ENCODE measurements at places on chromosomes 5 and 9. TPM values are rescaled to one million over a fixed set of nuclear protein-coding genes. Genes with fewer than 3 reads are reported as not detected.

Gene OR1J2
- 0.33 TPM for total RNA-seq

DNA sequence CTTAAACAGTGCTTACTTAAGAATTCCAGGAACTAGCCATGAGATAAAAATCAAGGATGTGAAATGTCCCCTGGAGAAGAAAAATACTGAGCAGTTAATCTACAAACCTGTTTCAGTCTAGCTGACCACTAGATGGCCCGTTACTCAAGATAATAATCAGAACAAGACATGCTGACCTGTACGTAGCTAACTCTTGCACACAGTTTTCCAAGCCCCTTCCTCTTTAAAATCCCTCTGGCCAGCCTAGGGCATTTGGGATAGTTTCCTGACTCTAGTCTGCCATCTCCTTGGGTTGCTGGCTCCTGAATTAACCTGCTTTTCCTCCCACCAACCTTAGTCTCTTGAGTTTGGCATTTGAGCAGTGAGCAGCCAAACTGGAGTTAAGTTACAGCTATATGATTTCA, 59.2 kb upstream of the TRAF1 start:
- no peaks in the 10 kb centered on the region for H3K27me3 ChIP-seq
- no peak overlapping the region for H3K27ac ChIP-seq
- H3K4me1 ChIP-seq, result no peaks in the 10 kb centered on the region
- no peaks in the 10 kb centered on the region for H3K36me3 ChIP-seq
- DNase-seq, result peak; percentile 70

- DNase-seq, result no peak
- peaks cover 7% of the 10 kb centered on the region for H3K4me1 ChIP-seq
- no peak overlapping the region for H3K27ac ChIP-seq
- H3K4me3 ChIP-seq, result no peak overlapping the region
- H3K36me3 ChIP-seq, result peaks cover 1% of the 10 kb centered on the region
Observed at GRCh38 chr5:131640043-131640856, 5.2 kb upstream of the RAPGEF6 start.

GRCh38 chr9:717722-718121, 123.8 kb upstream of the DMRT1 start:
- peaks cover 7% of the 10 kb centered on the region for H3K4me1 ChIP-seq
- no peaks in the 10 kb centered on the region for H3K27me3 ChIP-seq
- peaks cover 2% of the 10 kb centered on the region for H3K36me3 ChIP-seq

DNA sequence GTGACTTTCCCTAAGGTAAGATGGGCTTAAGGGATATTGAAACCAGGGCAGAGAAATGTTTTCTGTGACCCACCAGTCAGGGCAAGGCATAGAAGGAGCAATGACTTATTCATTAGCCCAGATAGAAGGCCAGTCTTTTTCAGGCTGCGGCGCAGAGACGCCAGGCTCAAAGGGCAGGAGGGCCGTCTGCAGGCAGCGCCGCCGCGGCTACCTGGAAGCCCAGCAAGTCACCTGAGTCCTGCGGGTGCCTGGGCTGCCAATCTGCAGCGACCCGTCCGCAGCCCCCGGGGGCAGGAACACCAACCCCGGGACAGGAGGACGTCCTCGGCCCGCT, 322 bp upstream of the SH3GL2 start:
- peaks cover 22% of the 10 kb centered on the region for H3K27me3 ChIP-seq
- no peaks in the 10 kb centered on the region for H3K4me1 ChIP-seq
- H3K4me3 ChIP-seq, result no peak overlapping the region
- no peak for DNase-seq
- no peaks in the 10 kb centered on the region for H3K36me3 ChIP-seq

GRCh38 chr9:99056886-99057664, 47.8 kb upstream of the TGFBR1 start:
- no peaks in the 10 kb centered on the region for H3K36me3 ChIP-seq
- peak; percentile 95 for DNase-seq
- H3K27ac ChIP-seq, result peak overlapping the region; percentile 4

Gene GRM6
- not detected for total RNA-seq

DNA sequence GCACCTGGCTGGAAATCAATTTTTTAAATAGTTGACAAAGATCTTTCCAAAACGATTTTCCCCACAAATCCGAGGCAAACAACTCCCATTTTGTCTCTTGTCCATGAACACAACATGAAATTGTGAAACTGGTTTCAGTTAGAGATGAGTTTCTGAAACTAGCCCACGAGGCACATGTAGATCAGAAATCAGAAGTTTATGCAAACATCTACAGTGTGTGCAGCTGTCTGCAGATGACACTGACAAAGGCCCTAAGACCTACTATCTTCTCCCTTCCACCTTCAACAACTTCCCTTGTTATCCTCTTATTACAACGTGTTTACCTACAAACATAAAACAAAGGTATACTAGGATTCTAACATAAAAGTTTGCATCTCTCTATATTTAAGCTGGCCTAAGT, 183.3 kb downstream of the DIRAS2 start:
- no peak overlapping the region for H3K4me3 ChIP-seq
- H3K36me3 ChIP-seq, result no peaks in the 10 kb centered on the region
- no peak for DNase-seq
- no peaks in the 10 kb centered on the region for H3K27me3 ChIP-seq
- H3K4me1 ChIP-seq, result no peaks in the 10 kb centered on the region

GRCh38 chr5:133753856-133754255, 141.5 kb upstream of the FSTL4 start:
- no peak for DNase-seq
- no peaks in the 10 kb centered on the region for H3K4me1 ChIP-seq
- no peaks in the 10 kb centered on the region for H3K36me3 ChIP-seq
- H3K27ac ChIP-seq, result no peak overlapping the region
- H3K27me3 ChIP-seq, result peaks cover 6% of the 10 kb centered on the region

DNA sequence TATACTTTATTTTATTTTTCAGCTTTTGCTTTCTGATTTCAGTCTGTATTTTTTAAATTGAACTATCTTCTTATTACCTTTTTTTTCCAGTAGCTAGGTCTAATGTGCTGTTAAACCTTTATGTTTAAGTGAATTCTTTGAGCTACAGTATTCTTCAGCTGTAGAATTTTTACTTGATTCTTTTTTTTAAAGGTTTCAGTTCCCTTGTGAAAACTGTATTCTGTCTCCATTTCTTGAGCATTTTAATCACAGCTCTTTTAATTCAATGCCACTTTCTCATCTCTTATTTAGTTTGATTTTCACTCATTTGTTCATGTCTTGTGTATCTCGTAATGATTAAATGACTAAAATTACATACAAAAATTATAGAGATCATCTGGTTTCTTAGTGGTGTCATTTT, 233.8 kb downstream of the MTRR start:
- no peak overlapping the region for H3K4me3 ChIP-seq
- H3K4me1 ChIP-seq, result no peaks in the 10 kb centered on the region
- no peak for DNase-seq
- H3K27me3 ChIP-seq, result no peaks in the 10 kb centered on the region

Gene SHISAL2B
- not detected for total RNA-seq

DNA sequence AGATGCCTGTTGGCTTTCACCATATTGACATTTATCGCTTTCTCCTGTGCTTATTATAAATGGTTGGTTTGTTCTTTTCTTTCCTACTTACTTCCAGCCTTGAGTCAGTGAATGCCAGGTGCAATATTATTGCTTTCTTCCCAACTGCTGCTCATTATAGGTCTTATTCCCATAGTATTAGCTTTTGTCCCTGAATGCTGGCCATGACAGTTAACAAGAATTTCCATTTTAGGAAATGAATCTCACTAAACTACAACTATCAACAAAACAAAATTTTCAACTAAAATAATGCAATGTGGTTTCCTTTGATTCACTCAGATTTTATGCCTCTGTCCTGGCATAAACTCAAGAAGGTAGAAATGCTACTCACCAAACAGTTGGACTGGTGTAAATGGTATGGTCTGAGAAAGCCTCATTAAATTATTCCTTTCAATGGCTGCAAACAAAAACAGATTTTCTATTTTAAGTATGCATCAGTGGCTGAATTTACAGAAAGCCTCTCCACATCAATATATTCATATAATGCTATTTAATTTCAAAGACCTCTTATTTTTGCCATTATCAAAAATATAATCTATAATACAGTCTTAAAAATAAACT, 145.4 kb downstream of the TRPM6 start:
- no peak for DNase-seq
- no peaks in the 10 kb centered on the region for H3K4me1 ChIP-seq
- H3K27ac ChIP-seq, result no peak overlapping the region

- H3K27ac ChIP-seq, result no peak overlapping the region
- DNase-seq, result no peak
- H3K4me3 ChIP-seq, result no peak overlapping the region
- no peaks in the 10 kb centered on the region for H3K4me1 ChIP-seq
Observed at GRCh38 chr5:172313915-172314314, 30.4 kb upstream of the UBTD2 start.

Gene IFNA2
- total RNA-seq, result not detected

GRCh38 chr9:19049917-19050636, 850 bp downstream of the RRAGA start:
- H3K4me1 ChIP-seq, result peaks cover 4% of the 10 kb centered on the region
- H3K27me3 ChIP-seq, result no peaks in the 10 kb centered on the region
- peak overlapping the region; percentile 97 for H3K27ac ChIP-seq
- peak; percentile 42 for DNase-seq

- H3K27ac ChIP-seq, result no peak overlapping the region
- no peaks in the 10 kb centered on the region for H3K27me3 ChIP-seq
- DNase-seq, result no peak
Observed at GRCh38 chr9:134899168-134899567, 18.5 kb downstream of the FCN1 start.

DNA sequence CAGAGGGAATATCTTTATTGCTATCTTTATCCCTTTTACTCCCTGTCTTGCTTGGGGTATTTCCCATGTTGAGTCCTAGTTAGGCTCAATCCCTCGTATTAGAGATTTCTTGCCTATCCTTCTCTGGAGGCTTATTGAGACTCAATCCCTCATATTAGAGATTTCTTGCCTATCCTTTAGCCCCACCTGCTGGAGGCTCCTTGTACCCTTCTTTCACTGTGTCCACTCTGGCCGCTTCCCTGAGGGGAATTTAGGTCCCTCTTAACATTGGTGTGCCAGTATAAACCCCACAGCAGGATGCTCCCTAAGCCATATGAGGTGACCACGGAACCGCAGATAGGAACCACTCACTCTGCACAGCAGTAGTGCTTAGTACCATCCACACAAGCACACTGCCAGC, 110.7 kb upstream of the MAMDC2 start:
- H3K27ac ChIP-seq, result no peak overlapping the region
- no peak for DNase-seq
- H3K4me3 ChIP-seq, result no peak overlapping the region
- H3K36me3 ChIP-seq, result no peaks in the 10 kb centered on the region

GRCh38 chr5:139600336-139600949, 39.3 kb downstream of the UBE2D2 start:
- H3K27me3 ChIP-seq, result no peaks in the 10 kb centered on the region
- no peak overlapping the region for H3K4me3 ChIP-seq
- H3K4me1 ChIP-seq, result peaks cover 6% of the 10 kb centered on the region
- peaks cover 6% of the 10 kb centered on the region for H3K36me3 ChIP-seq
- H3K27ac ChIP-seq, result no peak overlapping the region

Gene FBP2
- not detected for total RNA-seq

DNA sequence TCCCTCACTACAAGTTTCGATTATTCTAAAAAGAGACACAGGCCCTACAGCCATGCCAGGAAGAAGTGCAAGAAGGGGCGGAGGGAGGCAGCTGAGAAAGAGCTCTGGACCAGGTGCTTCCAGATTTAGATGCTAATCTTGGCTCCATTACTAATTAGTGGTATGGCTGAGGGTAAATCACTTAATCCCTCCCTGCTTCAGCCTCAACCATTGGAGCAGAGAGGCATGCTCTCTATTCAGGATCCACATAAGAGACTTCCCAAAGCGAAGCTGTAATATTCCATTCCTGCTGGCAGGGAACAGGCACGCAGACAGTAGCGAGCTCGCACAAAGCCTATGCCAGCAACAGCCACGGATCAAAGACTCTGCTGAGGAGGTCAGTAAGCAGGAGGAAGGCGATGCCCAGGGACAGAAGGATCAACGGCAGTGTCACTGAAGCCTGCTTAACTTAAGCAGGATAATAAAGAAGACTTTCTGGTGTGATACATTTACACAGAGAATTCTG, 24.2 kb downstream of the LIFR start:
- no peak overlapping the region for H3K4me3 ChIP-seq
- no peaks in the 10 kb centered on the region for H3K27me3 ChIP-seq
- no peak overlapping the region for H3K27ac ChIP-seq

- no peak for DNase-seq
- peaks cover 10% of the 10 kb centered on the region for H3K4me1 ChIP-seq
- H3K27ac ChIP-seq, result no peak overlapping the region
Observed at GRCh38 chr9:135903786-135904520, 3.4 kb downstream of the CAMSAP1 start.

Gene PTPRD
- 3.3 TPM for total RNA-seq

DNA sequence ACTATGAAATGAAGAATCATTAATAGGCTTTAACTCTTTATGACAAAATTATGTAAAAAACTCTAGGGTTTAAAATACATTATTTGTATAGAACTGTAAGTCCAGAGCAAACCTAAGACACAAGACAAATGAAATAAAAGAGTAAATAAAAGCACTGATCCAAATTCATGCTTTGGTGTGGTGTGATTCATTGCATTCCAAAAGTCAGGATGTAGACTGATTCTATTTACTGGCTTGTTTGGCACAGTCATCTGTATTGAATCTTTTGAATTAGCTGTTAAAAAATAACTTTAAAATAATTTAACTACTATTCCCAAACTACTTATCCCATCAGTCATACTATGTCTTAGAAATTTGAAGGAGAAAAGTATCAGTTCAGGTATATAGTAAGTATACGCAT, 31.1 kb downstream of the IL4 start:
- no peaks in the 10 kb centered on the region for H3K36me3 ChIP-seq
- H3K4me1 ChIP-seq, result no peaks in the 10 kb centered on the region
- no peaks in the 10 kb centered on the region for H3K27me3 ChIP-seq
- DNase-seq, result no peak
- H3K27ac ChIP-seq, result no peak overlapping the region

Gene C9orf153
- total RNA-seq, result 0.51 TPM

- H3K36me3 ChIP-seq, result no peaks in the 10 kb centered on the region
- H3K27ac ChIP-seq, result no peak overlapping the region
- H3K4me1 ChIP-seq, result no peaks in the 10 kb centered on the region
- DNase-seq, result no peak
Observed at GRCh38 chr9:9874270-9874669, 738.5 kb downstream of the PTPRD start.

DNA sequence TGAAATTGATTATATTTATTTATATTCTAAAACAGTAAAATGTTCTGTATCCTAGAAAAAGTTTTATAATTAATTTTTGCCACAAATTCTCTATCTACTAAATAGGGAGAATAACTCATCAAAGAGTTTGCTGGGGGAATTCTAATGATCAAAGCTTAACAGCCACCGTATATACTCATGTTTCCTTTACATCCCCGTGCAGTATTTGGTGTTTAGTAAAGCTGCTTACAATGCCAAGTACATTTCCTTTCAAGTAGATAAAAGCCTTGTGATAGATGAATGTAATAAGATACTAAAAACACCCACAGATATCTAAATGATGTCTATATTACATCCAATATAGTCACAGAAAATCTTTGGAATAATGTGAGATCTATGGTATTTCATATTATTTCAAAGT, 312.2 kb downstream of the HCN1 start:
- no peaks in the 10 kb centered on the region for H3K36me3 ChIP-seq
- no peak overlapping the region for H3K4me3 ChIP-seq
- no peak for DNase-seq
- H3K27me3 ChIP-seq, result no peaks in the 10 kb centered on the region

Gene LRRC19
- total RNA-seq, result not detected

GRCh38 chr5:28281351-28281750, 1243.0 kb upstream of the CDH9 start:
- H3K27ac ChIP-seq, result no peak overlapping the region
- peak; percentile 58 for DNase-seq
- no peaks in the 10 kb centered on the region for H3K4me1 ChIP-seq
- H3K36me3 ChIP-seq, result no peaks in the 10 kb centered on the region

Gene NR5A1
- not detected for total RNA-seq
